ENCODE measurements at places on chromosomes 3 and 15.

GRCh38 chr3:63940389-63940757, 28.2 kb upstream of the SCAANT1 start:
- DNase-seq, result no peak

- DNase-seq, result peak; percentile 63
Observed at GRCh38 chr3:194536871-194537637, 50.3 kb upstream of the ATP13A3 start.

DNA sequence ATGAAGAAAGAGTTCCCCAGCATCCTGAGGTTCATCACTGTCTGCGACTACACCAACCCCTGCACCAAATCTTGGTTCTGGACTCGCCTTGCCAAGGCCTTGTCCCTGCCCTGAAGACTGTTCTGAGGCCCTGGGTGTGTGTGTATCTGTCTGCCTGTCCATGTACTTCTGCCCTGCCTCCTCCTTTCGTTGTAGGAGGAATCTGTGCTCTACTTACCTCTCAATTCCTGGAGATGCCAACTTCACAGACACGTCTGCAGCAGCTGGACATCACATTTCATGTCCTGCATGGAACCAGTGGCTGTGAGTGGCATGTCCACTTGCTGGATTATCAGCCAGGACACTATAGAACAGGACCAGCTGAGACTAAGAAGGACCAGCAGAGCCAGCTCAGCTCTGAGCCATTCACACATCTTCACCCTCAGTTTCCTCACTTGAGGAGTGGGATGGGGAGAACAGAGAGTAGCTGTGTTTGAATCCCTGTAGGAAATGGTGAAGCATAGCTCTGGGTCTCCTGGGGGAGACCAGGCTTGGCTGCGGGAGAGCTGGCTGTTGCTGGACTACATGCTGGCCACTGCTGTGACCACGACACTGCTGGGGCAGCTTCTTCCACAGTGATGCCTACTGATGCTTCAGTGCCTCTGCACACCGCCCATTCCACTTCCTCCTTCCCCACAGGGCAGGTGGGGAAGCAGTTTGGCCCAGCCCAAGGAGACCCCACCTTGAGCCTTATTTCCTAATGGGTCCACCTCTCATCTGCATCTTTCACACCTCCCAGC, 2.9 kb downstream of the MYD88 start:
- DNase-seq, result no peak

DNA sequence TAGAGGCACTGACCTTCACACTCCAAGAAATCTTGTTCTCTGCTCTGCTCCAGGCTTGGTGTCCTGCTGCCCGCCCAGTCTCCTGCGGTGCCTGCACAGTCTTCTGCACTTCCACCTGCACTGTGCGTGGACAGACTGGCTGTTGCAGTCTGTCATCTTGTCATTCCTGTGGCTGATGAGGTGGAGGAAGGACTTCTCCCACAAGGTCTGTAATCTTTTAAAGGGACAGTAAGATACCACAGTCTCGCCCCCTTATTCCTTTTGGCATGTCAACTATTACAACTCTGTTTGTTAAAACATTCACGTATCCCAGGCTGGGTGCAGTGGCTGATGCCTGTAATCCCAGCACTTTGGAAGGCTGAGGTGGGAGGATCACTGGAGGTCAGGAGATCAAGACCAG, 54.1 kb upstream of the IGF2BP2 start:
- DNase-seq, result no peak

GRCh38 chr3:46673151-46674030, 20.1 kb downstream of the ALS2CL start:
- no peak for DNase-seq

GRCh38 chr3:48426944-48427629, 2.8 kb downstream of the PLXNB1 start:
- DNase-seq, result no peak

DNA sequence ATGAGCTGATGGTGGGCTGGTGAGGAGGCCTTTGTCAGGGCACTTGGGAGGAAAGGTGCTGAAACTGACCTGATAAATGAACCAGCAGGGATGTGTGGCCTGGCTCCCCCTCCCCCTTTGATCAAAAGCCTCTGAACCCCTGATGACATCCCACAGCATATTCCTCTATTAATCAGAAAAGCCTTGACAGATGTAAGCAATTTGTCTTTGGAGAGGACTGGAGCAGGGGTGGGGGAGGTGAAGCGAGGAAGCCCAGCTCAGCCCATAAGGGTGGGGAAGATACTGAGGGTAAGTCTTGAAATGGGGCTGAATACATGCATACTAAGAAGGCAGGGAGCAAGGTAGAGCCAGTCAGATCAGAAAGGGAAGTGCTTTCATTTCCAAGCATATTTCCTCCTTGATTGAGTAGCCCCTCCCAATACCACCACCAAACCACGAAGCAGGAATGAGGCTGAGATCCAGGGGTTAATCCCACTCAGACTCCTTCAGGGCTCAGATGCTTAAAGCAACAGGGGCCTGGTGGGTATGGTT, 34.7 kb upstream of the MRPS22 start:
- no peak for DNase-seq

GRCh38 chr3:106247902-106248684, 379.3 kb upstream of the CBLB start:
- no peak for DNase-seq

GRCh38 chr15:95291898-95292472, 1038.5 kb upstream of the NR2F2 start:
- peak; percentile 79 for DNase-seq

DNA sequence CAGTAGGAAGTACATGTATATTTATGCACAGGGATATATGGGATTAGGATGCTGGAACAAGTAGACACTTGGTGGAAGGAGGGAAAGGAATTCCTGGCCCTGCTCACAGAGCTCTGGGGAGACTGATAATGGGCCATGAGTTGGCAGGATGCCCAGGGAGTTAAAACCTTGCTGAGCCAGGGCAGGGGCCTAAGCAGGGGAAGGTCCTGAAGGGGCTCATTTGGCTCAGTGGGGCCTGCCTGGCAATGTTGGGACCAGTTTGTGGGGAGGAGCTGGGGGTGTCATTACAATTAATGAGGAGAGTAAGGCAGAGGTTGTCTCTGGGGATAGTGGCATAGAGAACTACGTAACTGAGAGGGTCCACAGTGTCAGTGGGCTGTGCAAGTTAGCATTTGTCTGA, 124.2 kb upstream of the ADPGK start:
- DNase-seq, result no peak

GRCh38 chr3:46615050-46615775, 2.9 kb downstream of the FAM240A start:
- DNase-seq, result no peak

DNA sequence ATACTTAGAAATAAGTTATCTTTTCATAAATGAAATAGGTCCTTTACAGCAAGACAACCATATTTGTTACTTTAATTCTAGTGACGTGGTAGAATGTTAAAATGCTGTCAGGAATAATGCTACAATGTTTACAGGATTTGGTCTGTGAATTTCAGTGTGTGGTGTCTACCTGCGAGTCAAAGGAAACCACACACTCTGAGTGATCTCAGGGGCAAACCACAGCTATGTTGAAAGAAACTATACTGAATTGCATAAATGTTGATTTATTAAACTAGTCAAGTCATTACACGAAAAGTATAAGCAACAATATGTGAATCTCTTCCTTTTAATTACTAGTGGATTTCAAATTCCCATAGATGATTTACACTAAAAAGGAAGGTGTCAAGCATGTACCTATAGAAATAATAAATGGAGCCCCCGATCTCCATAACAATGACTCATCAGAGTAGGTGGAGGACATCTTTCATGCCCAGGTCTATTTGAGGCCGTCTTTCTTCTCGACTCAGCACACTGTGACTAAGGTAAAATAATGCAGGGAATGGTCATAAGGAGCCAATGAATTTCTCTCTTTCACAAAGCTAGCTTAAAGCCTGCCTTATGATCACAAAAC, 463.0 kb downstream of the ERC2 start:
- no peak for DNase-seq

Measured in dermis blood vessel endothelial cell (primary cell).